HCEC 1CT (cell line): ENCODE measurements at places on chromosomes 1 and 21.

GRCh38 chr1:206025283-206025820 is 1.7 kb upstream of the CTSE start:
- no peak for DNase-seq

GRCh38 chr1:228079013-228079412 is 3.5 kb upstream of the ARF1 start:
- DNase-seq, result no peak

GRCh38 chr1:218361298-218362065 is 16.3 kb downstream of the TGFB2 start:
- DNase-seq, result peak; percentile 66

DNA sequence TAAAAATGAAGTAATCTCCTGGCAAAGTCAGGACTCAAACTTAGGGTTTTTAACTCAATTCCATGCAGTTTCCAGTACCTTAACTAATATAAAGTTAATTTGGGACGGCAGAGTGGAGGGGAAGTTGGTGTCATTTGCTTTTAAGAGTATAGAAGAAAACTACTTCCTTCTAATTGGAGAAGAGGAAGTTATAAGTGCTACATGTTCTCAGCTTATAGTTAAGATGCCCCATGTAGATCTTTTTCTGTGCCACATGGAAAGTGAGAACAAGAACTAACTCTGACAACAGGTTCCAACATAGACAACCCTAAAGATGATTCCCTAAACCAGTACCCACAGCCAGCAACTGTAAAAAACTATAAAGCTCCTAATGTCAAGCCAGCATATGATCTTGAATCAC is 11.5 kb downstream of the RRAGC start:
- DNase-seq, result no peak

DNA sequence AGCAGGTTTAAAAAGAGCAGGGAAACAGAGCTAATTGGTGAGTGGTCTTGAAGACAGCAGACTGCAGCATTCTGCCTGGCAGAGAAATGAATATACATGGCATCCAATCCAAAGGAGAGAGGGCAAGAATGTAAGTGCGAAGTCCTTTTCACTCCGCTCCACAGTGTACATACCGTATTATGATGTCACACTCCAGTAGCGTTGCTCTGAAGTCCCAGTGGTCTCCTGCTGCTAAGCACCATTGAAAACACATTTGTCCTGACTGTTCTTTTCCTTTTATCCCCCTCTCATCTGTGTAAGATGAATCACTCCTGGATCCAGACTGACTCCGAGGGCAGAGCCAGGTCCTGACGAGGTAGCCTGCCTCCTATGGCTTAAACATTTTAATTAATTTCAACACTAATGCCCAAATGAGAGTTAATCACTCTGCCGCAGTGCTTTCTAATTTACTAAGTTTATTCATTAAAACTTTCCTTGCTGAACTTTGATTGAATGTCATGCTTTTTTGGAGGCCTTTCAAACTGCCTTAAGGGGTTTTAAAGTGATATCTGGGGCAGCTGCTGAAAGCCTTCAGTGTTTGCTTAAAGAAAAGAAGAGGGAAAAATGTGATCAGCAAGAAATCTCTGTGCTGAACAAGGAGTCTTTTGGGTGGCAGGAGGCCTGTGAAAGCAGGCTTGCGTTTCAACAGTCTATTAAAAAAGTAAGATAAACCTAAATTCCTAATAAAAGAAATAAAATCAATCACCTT is 227.2 kb downstream of the ATG4C start:
- DNase-seq, result no peak
